Muscle of leg (tissue), 16 donors: ENCODE measurements at places on chromosomes 1 and 21.
A peak's percentile ranks its signal among the peaks of the same experiment; 100 is the strongest.

GRCh38 chr1:151479462-151479861 lies 20.2 kb upstream of the POGZ start:
- DNase-seq = no peak

DNA sequence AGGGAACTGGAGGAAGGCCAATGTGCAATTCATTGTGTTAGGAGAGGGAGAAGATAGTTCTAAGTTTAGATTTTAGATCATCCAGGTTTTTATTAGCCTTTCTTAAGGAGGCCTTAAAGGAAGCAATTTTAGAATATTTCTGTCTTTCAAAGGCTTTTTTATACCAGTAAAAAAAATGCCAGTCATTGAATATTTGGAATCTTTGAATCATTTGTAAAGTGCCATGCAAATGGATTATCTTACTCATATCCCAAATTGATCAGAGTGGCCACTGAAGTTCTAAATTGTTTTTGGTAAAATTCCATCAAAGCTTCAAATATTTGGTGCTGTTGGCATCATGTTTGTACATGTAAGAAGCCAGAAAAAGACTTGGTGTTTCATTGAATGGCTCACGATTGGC lies 244.8 kb downstream of the RPS6KC1 start:
- no peak for DNase-seq

- no peak for DNase-seq
Observed at GRCh38 chr1:80629304-80629837, 1171.4 kb upstream of the ADGRL2 start.

DNA sequence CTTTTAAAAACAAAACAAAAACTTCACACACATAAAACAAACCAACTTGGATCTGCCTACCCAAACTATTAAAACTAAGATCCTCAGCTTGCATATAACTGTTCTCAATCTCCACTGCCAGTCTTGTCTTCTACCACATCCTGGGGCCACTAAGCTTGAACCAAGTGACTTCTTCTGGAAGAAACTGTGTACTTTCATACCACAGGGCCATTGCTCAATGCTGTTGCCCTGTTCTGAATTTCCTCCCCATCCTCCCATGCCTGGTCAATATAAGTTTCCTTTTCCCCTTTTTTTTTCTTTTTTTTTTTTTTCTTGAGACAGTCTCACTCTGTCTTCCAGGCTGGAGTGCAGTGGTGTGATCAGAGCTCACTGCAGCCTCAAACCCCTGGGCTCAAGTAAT lies 109.9 kb downstream of the KIAA0319L start:
- DNase-seq = no peak

DNA sequence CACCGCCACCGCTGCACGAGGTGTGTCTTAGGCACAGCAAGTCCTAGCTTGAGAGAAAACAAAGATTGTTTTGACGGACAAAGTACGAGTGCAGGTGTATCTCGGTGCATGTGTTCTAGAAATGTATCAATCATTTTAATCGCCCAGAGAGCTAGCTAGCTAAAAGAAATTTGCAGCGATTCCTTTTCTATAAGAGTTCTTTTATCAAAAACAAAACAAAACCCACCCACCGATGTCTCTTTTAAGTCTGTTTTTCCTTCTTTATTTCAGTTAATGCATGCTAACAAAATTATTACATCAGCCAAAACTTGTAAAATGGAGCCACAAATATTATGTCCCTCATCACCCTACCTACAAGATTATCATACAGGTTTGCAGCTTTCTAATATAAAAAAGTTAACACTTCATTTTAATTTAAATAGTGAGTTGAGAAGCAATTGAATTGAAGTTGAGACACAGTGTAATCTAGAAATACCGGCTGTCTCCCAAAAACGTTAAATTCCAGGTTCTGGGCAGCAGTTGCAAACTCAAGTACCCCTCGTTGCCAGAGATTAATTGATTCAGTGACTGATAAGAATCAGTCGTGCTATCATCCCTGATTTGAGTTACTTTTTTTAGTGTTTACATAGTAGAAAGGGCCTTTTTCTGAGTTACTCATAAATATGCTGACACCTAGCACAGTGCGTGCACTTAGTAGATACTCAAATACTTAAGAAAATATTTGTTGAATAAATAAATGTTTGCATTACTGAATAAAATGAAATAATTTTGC lies 1.5 kb upstream of the SYDE2 start:
- no peak for DNase-seq

DNA sequence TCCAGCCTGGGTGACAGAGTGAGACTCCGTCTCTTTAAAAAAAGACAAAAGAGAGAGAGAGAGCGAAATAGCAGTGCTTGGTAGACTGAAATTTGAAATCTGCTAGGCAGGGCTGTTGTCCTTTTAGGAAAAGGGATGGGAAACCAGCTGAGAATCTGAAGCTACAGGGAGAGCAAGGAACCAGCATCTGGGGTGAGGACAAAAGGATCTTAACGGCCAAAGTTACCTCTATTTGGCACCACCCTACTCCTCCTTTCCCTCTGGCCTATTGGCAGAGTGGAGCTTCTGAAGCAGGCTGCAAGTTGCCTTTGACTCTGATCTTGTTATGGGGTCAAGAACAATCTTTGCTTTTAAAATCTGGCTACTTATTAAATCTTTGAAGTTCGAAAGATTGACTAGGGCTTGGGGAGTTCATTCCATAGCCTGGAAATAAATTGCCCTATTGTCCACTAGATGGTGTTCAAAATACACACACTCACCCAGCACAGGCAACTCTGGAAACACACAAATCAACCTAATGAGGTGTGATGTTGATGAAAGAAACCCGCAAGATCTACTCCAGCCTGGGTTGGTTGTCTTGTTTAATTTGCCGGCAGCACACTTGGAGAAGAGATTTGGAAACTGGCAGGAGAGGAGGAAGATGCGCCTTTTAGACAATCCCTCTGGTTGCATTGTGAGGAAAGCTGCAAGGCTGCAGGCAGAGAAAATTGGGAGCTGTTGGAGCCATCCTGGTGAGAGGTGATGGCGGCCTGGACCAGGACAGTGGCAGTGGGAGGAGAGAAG lies 16.5 kb upstream of the PARP1 start:
- peak; percentile 65 for DNase-seq

DNA sequence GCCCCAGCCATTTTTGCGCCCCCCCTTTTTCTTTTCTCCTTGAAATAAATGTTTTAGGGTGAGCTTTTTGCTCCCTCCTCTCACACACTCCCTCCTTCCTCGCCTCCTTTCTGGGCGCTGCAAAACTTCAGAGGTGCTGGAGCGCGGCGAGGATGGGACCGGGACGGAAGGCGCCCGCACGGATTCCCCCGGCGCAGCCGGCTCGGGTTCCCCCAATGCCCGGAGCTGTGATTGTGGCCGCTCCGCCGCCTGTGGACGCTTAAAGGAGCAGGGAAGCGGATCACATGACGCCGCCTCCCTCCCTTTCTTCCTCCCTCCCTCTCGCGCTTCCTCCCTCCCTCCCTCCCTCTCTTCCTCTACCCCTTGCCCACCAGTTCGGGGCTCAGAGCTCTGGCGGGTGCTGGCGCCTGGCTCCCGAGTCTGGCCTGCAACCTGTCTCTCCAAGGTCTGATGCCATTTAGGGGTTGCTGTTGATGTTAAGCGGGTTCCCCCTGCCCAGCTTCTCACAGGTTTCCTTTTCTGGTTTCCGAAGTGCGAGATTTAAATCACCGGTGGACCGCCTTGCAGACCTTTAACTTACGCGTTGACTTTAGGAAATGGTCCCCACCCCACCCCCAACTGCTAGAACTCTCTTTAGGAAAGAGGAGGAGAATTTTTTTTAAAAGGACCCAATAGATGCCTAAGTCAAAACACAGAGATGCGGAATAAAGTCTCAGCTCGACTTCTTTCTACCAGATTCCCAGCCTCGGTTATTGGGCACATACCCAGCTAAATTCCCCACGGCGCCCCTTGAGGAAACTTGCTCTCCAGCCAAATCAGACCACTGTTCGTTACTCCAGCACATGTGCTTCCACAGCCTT lies at the start of gene WLS:
TSS of gene WLS (minus strand) at position 235 of the 860 bp plus-strand sequence. CDS start at position 11, 224 bp downstream.
- DNase-seq = peak; percentile 95

- DNase-seq = no peak
Observed at GRCh38 chr1:187408212-187409004, 579.7 kb downstream of the PLA2G4A start.

DNA sequence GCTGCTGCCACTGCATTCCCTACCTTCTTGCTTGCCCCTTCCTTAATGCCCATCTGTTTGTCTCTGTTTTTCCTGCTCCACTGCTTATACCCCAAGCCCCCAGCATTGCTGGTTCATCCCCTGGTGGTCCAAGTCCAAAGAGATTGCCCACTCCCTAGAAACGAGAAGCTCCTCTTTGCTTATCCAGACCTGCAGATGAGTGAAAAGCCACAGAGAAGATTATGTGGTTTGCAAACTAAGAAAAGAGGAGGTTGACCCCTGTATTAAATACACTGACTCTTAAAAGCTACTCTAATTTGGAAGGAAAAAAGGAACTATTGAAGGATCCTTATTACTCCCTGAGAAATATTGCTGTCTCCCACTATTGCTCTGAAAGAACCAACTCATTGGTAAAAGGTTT lies 146.8 kb upstream of the RAB4A start:
- no peak for DNase-seq

DNA sequence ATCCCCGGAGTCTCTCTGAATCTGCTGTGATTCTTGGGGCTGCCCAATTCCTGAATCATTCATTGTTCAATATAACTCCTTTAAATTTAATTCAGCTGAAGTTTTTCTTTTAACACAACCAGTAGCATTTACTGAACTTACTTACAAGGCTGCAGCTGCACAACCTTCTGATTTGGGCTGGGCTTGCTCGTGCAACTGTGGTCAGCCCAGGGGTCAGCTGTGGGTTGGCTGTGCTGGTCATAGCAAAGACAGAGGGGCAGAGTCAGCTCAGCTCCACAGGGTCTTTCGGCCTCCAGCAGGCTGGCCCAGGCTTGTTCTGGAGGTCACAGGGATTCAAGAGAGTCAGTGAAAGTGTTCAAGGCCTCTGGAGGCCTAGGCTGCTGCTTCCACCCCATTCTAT lies 186.1 kb downstream of the MATN1 start:
- DNase-seq = no peak

- no peak for DNase-seq
Observed at GRCh38 chr1:198563583-198563982, 23.1 kb upstream of the ATP6V1G3 start.

GRCh38 chr1:175402336-175402735 lies 209.8 kb upstream of the KIAA0040 start:
- no peak for DNase-seq

DNA sequence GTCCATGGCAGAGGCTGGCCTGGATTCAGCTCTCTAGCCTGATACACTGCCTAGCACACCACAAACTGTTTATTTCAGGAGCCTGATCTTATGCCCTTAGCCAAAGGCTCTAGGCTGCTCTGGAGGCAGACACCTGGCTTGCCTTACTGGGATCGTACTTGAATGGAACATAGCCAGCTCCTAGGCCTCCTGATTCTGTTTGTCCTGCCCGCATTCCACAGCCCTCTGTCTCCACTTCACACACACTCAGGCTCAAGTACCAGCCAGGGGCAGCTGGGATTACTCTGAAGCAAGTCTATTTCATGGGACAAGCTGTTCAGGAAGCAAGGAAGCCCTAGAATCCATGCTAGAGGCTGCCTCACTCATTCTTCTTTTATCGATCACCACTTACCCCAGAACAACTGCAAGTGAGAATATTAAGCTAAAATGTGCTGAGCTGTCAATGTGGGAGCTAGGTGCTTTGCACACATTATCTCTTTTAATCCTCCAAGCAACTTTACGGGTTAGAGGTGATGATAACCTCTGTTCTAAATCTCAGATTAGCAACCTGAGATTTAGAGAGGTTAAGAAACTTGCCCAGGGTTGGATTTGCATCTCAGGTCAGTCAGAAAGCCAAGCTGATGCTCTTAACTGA lies 31.1 kb upstream of the CYP4B1 start:
- DNase-seq = no peak

DNA sequence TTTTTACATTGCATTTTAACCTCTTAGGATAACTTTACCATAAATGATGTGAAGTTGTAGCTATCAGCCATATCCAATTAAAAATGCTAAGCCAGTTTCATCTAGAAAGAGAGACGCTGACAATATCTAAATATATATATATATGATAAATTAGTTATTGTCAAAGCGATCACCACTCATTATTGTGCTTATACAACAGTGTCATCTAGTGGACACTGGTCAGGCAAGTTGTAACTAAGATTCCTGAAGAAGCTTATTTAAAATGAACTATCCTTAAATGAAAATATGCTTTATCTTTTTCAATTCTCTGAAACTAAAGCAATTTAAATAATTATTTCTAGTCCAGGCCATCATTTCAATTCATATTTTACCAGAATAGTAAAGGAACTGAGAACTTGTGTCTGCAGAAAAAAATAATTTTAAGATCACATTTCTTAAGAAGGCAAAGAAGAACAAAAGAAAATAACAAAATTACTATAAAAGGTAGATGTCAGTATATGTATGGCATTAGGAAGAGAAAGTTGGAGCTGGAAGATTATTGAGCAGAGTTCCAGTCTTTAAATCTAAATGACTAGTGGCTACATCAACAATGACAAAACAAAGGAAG lies 193.3 kb upstream of the SNX7 start:
- peak; percentile 69 for DNase-seq

GRCh38 chr21:34923202-34923601 lies 125.9 kb downstream of the RUNX1 start:
- no peak for DNase-seq

DNA sequence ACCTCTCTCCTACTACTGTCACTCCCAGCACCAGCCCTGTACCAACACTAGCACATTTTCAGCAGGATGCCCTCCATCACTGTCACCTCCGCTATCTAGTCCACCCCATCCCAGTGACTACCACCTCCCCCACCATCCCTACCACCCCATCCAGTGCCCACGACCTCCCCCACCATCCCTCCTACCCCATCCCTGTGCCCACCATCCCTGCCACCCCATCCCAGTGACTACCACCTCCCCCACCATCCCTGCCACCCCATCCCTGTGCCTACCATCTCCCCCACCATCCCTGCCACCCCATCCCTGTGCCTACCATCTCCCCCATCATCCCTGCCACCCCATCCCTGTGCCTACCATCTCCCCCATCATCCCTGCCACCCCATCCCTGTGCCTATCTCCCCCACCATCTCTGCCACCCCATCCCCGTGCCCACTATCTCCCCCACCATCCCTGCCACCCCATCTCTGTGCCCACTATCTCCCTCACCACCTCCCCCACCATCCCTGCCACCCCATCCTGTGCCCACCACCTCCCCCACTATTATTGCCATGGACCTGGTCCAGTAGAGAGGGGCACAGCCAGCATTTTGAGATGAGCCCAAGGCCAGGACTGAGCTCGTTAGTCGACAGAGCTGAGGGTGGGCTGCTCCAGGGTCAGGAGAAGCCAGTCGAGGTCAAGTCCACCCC lies 45.7 kb downstream of the DISP3 start:
- DNase-seq = no peak

- peak; percentile 82 for DNase-seq
Observed at GRCh38 chr1:36134505-36135329, 9.7 kb upstream of the COL8A2 start.

DNA sequence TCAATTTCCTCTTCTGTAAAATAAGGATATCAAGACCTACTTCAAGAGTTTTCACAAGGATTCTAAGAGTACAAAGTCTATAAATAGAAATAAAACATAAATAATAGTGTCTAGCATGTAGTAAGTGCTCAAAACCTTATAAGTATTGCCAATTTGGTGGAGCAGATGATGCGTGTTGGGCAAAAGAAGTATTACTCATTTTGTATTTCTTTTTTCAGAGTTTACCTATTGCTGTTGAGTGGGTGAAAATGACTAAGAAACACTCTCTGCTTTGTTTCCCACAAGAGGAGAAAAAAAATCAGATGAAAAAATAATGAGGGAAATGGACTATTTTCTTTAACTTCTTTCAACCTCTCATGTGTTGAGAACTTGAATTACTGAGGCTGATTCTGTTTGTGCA lies 103.3 kb upstream of the KCNK2 start:
- no peak for DNase-seq

GRCh38 chr1:108521990-108522393 lies 37.9 kb upstream of the EEIG2 start:
- DNase-seq = no peak
